ENCODE measurements at places on chromosomes 16 and 17.
A peak's percentile ranks its signal among the peaks of the same experiment; 100 is the strongest.

DNA sequence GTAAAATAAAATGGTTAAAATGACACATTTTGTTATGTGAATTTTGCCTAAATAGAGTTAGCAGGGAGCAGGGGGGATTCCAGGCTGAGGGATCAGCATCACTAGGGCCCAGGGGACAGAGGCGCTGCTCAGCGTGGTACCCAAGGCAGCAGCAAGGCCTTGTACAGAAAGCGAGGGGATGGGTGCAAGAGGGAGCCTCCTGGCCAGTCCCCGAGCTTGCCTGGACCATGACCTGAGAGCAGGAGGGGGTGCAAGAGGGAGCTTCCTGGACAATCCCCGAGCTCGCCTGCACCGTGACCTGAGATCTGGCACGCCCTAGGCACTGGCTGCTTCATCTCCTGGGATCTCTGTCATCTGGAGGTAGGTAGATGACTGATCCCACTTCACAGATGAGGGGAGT lies 17.3 kb upstream of the JPH3 start:
- no peaks in the 10 kb centered on the region for H3K36me3 ChIP-seq
- no peaks in the 10 kb centered on the region for H3K4me1 ChIP-seq
- H3K27ac ChIP-seq = no peak overlapping the region
- DNase-seq = no peak
- H3K4me3 ChIP-seq = no peak overlapping the region

GRCh38 chr16:56370875-56371659 lies 54.3 kb downstream of the AMFR start:
- H3K27me3 ChIP-seq = no peaks in the 10 kb centered on the region
- no peak overlapping the region for H3K4me3 ChIP-seq
- H3K36me3 ChIP-seq = peaks cover 8% of the 10 kb centered on the region

GRCh38 chr17:45985447-45985846 lies 13.6 kb upstream of the STH start:
- H3K36me3 ChIP-seq = no peaks in the 10 kb centered on the region
- no peaks in the 10 kb centered on the region for H3K4me1 ChIP-seq
- H3K27me3 ChIP-seq = no peaks in the 10 kb centered on the region
- no peak for DNase-seq
- no peak overlapping the region for H3K4me3 ChIP-seq

- H3K4me1 ChIP-seq = peaks cover 32% of the 10 kb centered on the region
- peak overlapping the region; percentile 43 for H3K4me3 ChIP-seq
- peak overlapping the region; percentile 3 for H3K27ac ChIP-seq
- H3K36me3 ChIP-seq = peaks cover 28% of the 10 kb centered on the region
These were observed 943 bp upstream of the COTL1 start for GRCh38 chr16:84618581-84619460.

DNA sequence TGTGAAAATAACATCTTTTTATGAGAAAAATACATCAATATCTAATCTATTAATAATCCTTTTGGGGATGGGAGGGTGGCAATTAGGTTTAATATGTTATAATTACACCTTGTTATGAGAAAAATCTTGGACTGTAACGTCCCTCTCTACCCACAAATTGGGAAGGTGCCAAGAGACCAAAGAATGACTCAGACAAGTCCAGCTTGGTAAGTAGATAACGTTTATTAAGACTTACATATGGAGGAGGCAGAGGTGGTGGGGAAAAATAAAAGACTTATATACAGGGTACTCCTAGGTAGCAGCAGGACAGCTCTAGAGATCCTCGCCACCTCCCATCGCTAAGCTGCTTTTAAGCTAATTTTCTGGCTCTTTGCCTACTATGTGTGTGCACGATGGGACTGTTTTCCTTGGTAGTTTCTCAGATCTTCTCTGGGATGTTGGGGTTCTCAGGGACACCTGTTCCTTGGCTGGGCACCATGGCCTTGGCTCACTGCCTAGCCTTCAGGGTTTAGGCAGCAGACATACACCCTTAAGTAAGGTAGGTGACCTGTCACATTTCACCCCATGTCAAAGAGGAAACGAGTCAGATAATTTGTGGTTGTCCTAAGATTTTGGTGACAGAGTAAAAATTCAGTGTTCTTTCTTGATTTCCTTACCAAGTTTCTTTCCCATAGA lies 31.5 kb downstream of the RBL2 start:
- peaks cover 49% of the 10 kb centered on the region for H3K36me3 ChIP-seq
- no peaks in the 10 kb centered on the region for H3K27me3 ChIP-seq
- H3K27ac ChIP-seq = peak overlapping the region; percentile 58

All from activated CD4-positive, alpha-beta memory T cell treated with anti-CD3 and anti-CD28 coated beads for 36 hours (primary cell).